ENCODE measurements at places on chromosomes 2 and 18.

DNA sequence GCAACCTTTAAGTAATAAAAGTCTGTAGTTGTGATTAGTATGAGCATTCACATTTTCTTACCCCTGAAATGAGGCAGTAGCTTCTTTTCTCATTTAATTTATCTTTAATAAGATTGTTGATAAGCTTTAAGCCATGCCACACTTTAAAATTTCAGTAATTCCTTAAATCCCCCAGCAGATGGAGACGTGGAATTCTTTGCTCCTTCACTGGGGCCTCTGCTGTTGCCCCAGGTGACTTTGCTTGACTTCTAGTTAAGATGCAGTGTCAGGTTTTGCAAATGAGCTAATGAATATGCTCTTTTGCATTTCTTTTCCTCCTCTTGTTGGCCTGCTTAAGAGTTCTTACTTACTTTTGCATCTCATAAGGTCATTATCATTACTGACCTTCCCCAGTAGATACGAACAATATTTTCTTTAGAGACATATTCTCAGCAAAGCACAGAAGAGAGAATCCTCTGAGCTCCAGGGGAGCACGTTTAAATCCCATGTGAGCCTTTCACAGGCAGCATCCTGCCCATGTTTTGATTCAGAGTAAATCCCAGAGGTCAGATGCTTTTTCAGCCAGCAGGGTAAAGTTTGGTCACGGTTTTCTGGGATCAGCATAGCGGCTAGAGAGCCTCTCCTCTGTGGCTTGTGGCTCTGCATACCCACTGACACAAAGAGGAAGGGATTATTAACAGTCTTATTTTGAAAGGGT lies 222.9 kb downstream of the PTPRM start:
- DNase-seq: peak; percentile 63

DNA sequence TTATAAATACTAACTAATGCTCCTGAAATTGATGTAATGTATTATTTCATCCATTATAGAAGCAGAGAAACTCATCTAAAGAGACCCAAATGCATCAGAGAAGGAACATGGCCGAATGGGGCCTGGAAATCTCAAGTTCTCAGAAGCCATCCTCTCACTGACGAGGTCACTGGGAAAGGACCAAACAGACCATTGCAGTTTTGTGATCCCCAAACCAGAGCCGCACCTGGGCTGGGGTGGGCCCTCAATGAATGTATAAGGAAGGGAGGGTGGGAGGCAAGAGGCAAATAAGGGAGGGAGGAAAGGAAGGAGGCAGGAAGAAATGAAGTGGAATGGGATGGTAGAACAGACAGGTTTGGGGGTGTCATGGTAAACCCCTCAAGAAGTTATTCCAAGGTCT lies 245.3 kb upstream of the ID2 start:
- no peak for DNase-seq

- DNase-seq: no peak
Measured at GRCh38 chr2:157470321-157470720, 26.4 kb upstream of the CYTIP start.

GRCh38 chr2:20080428-20080827 lies 29.0 kb upstream of the LAPTM4A start:
- DNase-seq: no peak

DNA sequence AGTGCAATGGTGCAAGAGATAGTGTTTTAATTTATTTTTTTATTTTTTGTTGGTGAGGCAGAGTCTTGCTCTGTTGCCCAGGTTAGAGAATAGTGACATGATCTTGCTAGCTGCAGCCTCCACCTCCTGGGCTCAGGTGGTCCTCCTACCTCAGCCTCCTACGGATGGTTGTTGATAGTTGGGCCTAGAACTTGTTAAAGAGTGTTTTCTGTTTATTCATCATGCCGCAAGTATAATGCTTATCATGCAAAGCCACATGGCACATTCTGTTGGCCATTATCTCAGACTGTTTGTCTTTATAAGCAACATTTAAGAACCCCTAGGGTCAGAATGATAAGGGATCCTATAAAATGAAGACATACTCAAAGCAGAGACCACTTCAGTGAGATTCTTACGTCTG lies 1.7 kb downstream of the UGGT1 start:
- no peak for DNase-seq

DNA sequence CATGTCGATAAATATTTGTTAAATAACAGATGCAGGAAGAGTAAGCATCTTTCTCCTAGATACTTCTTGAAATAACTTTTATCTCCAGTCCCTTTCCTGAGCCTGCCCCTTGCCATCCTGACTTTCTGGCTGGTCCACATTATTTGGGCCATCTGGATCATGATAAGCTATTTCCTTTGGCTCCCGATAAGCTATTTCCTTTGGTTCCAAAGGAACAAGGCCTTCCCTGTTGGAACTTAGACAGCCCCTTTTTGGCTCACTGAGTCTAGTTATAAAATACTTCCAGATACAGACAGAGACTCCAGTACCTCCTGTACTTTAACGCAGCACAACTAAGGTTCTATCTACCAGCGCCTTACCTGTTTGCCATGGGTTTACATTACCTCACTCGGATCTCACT lies 205.3 kb upstream of the CCDC150 start:
- no peak for DNase-seq

DNA sequence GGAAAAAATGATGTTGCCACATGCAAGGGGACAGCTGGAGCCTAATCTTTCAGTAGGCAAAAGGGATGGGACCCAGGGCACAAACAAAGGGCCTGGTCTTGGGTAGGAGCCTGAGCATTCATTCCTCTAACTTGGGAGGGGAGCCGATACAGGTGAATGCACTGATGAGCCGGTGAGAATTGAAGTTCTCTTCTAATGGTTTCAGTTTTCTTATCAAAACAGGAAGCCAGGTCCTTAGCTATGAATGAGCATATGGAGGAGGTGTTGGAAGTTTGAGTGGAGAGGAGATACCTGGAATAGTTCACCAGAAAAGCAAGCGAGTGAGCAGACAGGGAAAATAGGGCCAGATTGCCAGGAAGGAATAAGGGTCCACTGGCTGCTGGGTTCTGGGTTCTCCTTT lies 10.1 kb downstream of the DPP4 start:
- no peak for DNase-seq

DNA sequence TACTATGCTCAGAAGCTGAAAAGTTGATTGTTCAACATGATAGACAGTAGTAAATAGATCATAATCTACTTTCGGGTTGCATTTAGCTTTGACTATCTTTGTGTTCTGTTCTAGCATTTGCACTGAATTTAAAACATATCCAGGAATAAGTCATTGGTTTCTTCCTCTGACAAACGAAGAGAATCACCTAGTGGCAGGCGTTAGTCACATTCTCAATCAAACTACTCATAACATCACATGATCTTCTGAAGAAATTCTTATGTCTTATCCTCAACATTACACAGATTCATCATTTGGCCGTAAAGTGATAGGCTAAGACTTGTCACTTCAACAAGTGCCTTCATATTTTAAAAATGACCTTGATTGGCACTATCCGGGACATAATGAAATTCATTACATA lies 63.6 kb upstream of the TTC21B start:
- DNase-seq: no peak

GRCh38 chr2:231533086-231533776 lies 3.0 kb upstream of the NMUR1 start:
- DNase-seq: peak; percentile 28

DNA sequence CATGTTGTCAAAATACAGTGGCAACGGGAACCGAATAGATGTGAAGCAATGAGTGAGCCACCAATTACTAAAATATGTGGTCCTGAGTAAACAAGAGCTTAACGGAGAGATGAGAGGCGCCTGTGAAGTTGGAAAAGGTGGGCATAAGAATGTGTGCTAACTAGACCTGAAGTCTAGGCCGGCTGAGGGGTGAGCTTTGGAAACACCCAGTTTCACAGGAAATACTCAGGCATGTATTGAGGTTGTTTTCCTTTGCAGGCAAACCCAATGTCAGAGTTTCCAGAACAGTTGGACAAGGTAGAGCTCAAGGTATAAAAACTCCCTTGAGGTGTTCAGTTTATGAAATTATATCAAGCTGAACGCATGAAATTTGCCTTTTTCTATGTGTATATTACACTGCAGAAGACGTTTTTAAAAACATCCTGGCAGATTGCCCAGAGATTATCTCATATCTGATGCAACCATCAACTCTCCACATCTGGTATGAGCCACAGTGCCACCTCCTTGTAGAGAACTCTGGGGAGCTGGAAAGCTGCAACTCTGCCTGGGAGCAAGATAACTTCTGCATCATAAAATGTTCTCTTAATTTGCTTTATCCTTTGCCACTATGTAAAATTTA lies 3.9 kb upstream of the WDSUB1 start:
- no peak for DNase-seq

DNA sequence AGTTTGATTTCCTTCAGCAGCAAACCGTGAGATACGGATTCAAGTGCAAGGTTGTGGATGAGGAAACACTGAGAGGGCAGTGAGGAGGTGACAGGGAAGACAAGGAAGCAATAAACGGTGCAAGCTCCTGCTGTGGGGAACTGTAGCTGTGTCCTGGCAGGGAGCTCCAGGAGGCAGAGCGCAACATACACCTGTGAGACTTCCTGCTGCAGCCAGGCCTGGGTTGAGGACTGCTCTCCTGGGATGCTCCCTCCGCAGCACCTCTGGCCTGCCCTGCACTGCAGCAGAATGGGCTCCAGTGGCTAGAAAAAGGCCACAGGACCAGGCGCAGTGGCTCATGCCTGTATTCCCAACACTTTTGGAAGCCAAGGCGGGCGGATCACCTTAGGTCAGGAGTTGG lies 85.5 kb downstream of the MRO start:
- DNase-seq: no peak

DNA sequence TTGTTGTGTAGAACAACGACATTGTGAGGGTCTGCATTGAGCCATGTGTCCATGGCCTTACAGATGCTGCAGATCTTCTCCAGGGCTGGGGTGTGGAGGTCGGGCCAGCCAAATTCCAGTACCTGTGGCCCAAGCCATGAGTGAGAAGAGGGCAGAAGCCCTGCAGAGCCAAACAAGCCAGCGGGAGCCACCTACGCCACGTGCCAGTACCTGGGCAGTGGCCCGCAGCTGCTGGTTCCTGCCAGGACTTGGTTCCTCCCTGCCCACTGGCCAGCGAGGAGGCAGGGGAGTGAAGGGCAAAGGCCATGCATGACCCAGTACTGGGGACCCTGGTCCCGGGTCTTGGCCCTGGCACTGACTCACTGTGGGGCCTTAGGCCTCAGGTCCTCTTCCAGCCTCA lies 109.4 kb downstream of the TNS1 start:
- no peak for DNase-seq

- no peak for DNase-seq
Measured at GRCh38 chr2:221614274-221614673, 42.2 kb upstream of the EPHA4 start.

DNA sequence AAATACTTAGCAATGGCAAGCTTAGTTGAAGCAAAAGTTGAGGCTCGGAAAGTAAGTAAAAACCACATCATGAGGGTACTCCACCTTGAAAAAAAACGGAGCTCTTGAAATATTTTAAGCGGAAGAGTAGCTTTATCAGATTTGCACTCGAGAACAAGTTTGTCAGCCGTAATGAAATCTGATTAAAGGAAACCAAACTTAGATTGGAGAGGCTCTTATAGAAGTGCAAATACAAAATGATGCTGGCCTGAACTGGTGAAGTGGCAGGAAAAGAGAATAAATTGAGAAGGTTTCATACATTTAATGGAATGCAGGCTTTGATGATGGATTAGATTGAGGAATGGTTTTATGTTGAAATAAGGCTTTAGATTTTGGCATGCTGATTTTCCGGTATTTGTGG lies 484.2 kb downstream of the PID1 start:
- no peak for DNase-seq

GRCh38 chr18:13579874-13580273 lies 146.5 kb downstream of the FAM210A start:
- DNase-seq: no peak

- no peak for DNase-seq
Measured at GRCh38 chr2:48228345-48228684, 301.6 kb upstream of the STON1 start.

GRCh38 chr2:157839822-157840221 lies 36.3 kb downstream of the ACVR1 start:
- no peak for DNase-seq

DNA sequence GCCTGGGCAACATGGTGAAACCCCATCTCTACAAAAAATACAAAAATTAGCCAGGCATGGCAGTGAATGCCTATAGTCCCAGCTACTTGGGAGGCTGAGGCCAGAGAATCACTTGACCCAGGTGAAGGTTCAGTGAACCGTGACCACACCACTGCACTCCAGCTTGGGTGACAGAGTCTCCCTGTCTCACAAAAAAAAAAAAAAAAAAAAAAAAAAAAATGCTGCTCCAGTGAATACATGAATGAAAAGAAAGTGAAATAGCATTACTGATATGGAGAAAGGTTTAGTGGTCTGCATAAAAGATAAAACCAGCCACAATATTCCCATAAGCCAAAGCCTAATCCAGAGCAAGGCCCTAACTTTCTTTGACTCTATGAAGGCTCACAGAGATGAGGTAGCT lies 44.5 kb downstream of the METTL8 start:
- DNase-seq: no peak

DNA sequence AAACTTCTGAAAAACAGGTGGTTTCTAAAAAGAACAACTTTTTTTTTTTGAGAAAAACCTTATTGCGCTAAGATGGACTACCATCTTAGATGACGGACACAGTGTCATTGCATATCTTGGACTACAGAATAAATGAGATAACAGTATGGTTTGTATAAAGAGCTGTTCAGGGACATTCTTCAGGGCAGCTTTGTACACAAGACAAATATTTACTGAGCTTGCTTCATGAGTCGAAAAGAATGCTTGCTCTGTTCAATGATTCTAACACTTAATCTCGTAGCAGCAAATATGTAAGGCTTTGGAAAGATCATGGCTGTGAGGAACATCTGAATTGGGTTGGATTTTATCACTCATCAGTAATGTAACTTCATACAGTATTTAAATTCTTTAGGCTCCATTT lies 282.5 kb upstream of the CWC22 start:
- no peak for DNase-seq

DNA sequence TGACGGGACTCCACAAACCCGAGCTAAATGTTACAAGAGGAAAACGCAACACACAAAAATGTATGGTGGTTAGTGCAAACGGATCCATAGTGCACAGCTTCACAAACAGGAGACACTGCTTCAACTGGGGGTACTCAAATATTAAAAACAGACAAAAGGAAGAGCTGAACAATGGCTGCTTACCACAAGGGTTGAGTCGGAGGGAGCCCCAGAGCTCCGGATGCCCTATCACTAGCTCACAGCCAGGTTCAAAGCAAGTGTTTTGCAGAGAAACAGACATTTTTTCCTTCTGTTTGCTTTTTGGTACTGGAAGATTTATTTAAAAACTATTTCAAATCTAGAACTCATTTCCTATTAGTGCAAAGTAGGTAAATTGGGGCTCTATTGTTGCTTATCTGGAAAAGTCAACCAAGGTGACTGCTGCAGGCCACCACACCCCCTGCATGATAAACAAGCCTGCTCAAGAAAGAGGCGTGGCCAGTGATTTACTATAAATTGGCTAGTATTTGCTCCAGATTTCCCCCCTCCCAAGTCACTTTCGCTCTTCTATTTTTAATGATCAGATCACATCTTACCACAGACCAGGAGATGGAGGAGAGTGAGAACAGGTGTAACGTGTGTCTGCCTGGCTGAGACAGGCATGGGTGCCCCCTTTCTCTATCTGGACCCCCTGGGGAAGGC lies 46.5 kb downstream of the ZAP70 start:
- DNase-seq: no peak

- no peak for DNase-seq
Measured at GRCh38 chr18:67510831-67511230, 5.7 kb downstream of the DSEL start.

GRCh38 chr18:13447621-13448334 lies 229.2 kb downstream of the LDLRAD4 start:
- peak; percentile 91 for DNase-seq

- no peak for DNase-seq
Measured at GRCh38 chr2:238326801-238327365, 6.6 kb downstream of the TRAF3IP1 start.

Data from WERI-Rb-1 (cell line).